GM23248 (cell line): ENCODE measurements at places on chromosomes 4 and X. TPM values are rescaled to one million over a fixed set of nuclear protein-coding genes. Genes with fewer than 3 reads are reported as not detected.

FGFBP2 gene
- not detected in 2 replicates for polyA plus RNA-seq

UGT8 gene
- not detected in 2 replicates for polyA plus RNA-seq

ARHGAP36 gene
- polyA plus RNA-seq = not detected in 2 replicates

SOWAHB gene
- polyA plus RNA-seq = not detected in 2 replicates

DIPK2B gene
- not detected in 2 replicates for polyA plus RNA-seq

NAP1L2 gene
- polyA plus RNA-seq = not detected in 2 replicates

RTL3 gene
- 0.18 and 0.39 TPM in 2 replicates for polyA plus RNA-seq

CCDC149 gene
- polyA plus RNA-seq = 8.3 and 9.7 TPM in 2 replicates

SLC49A3 gene
- 5.2 and 5.3 TPM in 2 replicates for polyA plus RNA-seq
